Mesenteric fat pad (tissue), 1 donor: ENCODE measurements at places on chromosomes 2 and 18. TPM values are rescaled to one million over a fixed set of nuclear protein-coding genes. Genes with fewer than 3 reads are reported as not detected.

GRCh38 chr2:86297382-86298147, 39.9 kb downstream of the REEP1 start:
- DNase-seq, result peak; percentile 64

DNA sequence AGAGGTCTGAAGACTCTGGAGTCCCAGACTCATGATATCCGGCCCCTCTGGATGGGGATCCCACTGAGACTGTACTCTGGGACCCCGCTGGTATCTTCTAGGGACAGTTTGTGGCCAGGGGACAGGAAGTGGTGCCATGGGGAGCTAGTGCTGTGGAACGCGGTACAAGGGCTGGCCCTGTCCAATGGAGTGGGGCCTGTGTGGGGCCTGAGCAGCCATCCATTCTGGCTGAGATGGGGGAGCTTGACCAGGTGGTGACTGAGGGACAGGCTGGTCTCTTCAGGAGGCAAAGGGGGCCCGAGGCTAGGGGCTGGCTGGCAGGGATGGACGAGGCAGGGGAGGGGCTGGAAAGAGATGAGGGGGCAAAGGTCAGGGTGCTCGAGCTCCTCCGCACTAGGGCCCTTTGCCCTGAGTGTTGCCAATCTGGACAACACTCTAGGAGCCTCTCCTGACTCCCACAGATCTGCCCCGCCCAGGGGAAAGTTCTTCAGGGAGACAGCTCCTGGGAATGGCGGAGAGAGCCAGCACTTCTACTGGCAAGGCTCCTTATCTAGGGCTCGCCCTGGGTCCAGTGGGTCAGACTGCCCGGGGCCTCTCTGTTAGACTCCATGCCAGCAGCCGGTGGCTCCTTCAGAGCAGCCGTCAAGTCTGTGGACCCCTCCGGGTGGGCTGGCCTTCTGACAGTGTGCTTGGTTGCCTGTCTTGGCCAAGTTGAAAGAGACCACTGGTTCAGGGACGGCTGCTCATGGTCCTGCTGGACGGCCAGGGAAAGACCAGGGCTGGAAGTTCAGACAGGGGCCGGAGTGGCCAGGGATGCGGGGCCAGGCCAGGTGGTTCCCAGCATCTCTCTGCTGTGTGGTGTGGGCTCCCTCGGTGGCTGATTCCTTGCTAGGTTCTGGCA, 12.3 kb downstream of the MALL start:
- no peak for DNase-seq

DNA sequence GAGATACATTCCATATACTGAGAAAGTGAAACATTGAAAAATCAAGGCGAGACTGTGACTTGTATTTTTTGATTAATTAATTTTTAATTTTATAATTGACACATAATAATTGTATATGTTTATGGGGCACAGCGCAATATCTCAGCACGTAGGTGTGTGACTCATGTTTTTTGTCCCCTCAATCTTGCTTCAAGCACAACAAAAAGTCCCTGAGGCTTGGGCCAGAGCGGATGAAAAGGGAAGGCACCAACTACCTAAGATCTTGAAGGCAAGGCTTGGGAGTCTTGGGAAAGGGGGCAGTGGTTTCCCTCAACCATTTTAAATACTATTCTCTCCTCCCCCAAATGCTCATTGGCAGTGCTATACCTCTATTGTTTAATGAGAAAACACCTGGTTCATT, 9.9 kb downstream of the SGPP2 start:
- DNase-seq, result no peak

DNA sequence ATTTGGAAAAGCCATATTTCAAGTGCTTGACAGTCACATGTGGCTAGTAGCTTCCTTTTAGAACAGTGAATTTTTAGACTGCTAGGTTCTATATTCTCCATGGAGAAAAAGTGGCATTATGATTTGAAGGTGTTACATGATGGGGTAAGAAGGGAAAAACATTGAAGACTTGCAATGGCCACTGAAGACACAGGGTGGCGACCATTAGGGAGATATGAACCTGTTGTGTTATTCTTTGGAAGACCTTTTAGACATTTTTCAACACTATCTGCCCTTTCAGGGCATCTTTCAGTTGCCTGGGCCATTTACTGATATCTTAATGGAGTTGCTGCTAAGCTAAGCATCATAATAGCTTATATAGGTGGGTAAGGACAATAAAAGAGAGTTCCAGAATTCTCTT, 1387.2 kb downstream of the SUCLG1 start:
- DNase-seq, result no peak

DNA sequence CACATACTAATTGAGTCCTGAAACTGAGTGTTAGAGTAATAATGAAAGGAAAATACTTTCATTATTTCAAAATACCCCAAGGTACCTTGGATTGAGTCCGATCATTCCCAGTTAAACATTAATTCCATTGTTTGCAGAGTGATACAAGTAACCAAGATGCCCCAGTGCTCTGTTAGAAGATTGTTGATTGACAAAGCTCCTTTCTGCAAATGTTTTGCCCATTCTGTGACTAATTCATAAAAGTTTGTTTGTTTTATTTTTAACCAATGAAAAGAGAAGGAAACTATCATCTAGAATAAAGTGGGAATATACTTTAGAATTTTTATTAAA, 124.0 kb downstream of the GULP1 start:
- no peak for DNase-seq

DNA sequence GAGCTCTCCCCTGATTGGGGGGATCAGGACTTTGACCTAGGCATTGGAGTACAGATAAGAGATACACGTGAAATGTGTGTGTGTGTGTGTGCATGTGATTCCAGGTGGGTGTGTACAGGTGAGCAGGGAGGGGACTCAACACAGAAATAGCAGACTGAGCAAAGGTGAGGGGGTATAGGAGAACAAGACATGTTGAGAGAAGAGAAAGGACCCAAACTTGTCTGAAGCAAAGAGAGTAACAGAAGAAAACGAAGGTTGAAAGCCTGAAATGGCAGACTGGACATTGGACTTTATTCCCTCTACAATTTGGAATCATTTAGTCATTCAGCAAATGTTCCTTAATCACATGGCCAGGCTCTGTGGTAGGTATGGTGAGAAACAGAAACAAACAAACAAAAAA, 23.3 kb downstream of the MRO start:
- no peak for DNase-seq

DNA sequence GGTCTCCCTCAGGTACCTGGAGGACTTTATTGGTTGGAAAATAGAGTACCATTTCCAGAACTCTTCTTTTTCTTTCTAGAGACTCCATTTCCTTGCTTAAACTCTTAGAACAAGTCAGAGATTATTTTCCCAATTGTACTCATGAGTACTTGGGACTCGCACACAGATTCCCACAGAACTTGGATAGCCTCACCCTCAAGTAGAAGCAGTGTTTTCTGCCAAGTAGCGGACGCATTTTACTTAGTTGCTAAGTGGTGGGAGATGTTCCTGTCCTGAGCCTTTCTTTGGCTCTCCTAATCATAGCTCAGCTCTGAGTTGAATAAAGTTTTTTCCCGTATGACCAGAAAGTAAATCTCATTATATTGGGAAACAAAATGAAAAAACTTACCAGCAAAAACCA, 17.2 kb downstream of the SLC30A3 start:
- DNase-seq, result no peak

DNA sequence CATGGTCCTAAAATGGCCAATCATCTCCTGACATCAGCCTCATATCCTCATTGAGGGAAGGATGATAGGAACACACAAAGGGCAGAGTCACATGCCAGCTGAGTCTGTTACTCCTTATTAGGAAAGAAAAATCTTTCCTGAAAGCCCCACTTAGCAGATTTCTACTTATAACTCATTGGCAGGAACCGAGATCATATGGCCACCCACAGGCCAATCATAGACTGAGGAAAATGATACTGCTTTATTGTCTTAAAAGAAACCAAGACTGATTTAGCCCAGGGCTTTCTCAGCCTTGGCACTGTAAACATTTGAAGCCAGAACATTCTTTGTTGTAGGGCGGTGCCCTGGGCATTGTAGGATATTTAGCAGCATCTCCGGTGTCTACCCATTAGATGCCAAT, 18.7 kb downstream of the GKN2 start:
- DNase-seq, result no peak

GRCh38 chr18:24491927-24492834, 31.7 kb downstream of the HRH4 start:
- no peak for DNase-seq

DNA sequence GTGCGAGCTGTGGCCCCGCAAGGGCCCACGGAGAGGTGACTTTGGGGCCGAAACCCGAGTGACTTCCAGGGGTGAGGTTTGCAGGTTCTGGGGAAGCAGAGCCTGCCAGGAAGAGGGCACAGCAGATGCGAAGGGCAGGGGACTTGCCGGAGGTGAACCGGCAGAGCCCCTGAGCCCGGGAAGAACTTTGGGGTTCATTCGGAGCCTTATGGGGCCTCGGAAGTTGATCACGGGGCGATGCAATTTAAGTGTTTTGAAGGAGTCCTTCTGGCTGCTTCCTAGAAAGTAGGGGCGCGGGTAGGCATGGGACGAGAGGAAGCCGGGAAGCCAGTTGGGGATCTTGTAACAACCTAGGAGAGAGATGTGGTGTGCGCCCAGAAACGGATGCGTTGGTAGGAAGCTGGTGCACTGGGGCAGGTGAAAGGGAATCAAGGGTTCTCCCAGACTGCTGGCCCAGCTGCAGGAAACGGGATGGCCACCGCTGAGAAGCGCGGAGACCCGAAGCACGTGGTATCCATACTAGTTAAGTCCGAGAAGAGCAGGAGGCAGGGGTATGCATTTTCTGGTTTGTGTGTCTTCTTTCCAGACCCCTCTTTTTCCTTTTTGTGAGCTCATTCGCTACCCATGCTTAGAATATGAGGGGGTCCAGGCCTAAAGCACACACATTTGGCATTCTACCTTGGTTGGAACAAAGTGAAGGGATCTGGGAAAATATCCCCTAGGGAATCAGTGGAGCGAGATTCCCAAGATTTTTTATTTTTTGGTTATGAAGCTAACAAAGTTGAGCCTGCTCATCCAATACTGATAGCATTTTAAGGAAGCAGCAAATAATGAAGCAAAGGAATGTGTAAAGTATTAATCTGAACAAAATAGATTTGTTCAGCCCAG, 758 bp downstream of the SCLY start:
- DNase-seq, result no peak

GRCh38 chr2:227031379-227031778, 132.6 kb downstream of the COL4A4 start:
- no peak for DNase-seq

DNA sequence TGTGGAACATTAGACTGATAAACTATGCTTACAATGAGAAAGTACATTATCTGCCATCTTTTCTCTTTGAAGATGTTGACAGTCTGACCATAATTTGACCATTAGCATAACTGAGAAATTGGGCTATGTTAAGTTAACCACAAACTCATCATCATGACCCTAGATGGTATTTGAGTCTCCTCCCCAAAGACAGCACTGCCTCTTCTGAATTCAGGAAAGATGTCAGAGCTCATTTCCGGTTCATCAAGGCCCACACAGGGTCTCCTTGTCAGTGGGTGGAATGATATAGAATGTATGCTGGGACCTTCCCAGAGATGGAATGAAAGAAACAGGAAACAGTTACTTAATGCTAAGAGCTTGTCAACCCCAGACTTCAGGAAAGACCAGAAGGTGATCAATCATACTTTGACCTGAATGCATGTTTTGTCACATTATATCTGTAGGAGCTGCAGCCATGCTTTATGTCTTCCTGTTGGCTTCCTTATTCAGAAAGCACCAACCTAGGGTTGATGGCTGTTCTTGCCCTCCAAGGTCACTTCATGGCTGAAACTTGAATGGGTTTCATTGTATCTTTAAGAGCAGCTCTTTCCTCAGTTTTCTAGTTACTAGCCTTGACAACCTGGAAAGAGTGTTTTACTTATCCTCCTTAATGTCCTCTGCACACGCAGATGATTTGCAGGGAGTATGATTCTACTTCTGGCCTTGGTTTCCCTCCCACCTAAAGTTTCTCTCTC, 99.1 kb upstream of the NEUROD1 start:
- DNase-seq, result no peak

GRCh38 chr2:58065248-58065647, 18.6 kb downstream of the VRK2 start:
- DNase-seq, result no peak

DNA sequence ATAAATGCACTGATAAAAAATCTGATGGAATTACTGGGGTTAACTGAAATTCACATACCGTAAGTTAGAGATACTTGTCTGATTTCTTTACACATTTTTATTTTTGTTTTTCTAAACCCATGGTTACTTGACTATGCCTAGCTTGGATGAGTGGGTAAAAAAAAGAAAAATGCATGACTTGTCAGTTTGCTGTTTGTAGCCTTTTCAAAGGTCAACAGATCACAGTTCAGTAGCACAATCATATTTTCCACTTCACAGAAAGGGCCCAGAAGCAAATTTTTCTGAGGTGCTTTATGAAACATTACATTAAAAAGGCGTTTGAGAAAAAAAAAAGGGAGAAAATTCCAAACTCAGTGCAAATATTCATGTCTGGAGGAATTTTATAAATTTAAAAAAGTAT, 16.4 kb downstream of the SLC16A14 start:
- no peak for DNase-seq

GRCh38 chr18:10094154-10094553, 180.3 kb downstream of the VAPA start:
- DNase-seq, result no peak

DNA sequence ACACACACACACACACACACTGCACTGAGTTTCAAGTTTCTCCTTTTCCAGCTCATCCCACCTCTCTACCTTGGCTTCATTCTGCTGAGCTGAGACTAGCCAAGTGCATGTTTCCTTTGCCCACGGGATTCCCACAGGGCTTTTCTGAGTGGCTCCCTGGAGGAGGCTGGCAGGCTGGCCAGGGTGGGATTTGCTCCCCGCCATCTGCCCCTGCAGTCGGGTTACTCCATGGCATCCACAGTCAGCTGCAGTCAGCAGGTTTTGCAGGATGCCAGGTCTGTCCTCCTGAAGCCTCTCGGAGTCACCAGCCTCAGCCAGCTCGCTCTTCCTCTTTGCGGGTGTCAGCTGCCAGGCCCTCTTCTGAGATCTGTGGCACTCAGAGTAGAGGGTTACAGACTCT, 783.7 kb upstream of the SOX11 start:
- DNase-seq, result no peak

GRCh38 chr2:95353613-95354468, 48.7 kb upstream of the FAHD2A start:
- DNase-seq, result peak; percentile 81

CCT4 gene
- 107 TPM for total RNA-seq

SERPINB7 gene
- not detected for total RNA-seq

CHST10 gene
- total RNA-seq, result 4.1 TPM

ARHGAP15 gene
- 11.6 TPM for total RNA-seq

LRRC30 gene
- not detected for total RNA-seq

GCG gene
- total RNA-seq, result not detected
